ENCODE measurements at places on chromosomes 13 and 19.

DNA sequence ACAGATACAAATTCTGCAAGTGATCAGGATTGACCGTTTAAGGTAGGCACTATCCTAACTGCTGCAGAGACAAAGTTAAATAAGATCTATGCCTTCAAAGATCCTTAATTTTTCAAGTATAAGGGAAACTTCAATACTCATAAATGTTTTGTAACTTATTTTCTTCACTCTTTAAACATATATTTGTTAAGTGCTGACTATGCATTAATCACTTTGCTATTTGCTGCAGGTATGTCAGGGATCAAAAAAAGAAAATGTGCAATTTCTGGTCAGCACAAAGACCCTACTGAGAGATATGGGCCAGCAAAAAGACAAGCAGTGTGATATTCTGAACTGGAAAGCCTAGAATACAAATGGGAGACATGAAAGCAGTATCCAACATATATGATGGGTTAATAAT, 756.1 kb upstream of the PCDH9 start:
- DNase-seq = no peak

- DNase-seq = no peak
Measured at GRCh38 chr13:83879431-83880171, 2.7 kb downstream of the SLITRK1 start.

DNA sequence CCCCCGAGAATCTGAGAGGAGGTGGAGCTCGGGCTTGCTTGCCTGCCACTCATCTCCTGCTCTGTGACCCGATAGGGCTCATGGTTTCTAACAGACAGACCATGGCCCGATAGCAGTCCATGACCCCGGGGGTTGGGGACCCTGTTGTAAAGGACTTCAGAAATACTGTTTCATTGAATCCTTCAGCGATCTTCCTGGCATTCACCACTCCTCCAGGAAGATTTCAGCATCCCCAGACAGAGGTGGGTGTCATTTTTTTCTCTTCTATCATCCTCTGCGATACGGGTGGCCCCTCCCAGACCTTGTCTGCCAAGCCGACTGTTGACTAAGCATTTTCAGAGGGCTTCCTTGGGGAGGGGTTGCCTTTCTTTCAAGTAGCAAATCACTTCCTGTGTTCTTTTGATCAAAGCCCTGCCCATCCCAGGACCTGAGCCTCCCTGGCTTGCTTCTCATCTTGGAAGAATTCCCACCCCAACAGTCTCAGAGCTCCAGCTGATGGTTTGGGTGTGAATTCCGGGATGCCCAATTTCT, 1.7 kb downstream of the MYO1F start:
- no peak for DNase-seq

DNA sequence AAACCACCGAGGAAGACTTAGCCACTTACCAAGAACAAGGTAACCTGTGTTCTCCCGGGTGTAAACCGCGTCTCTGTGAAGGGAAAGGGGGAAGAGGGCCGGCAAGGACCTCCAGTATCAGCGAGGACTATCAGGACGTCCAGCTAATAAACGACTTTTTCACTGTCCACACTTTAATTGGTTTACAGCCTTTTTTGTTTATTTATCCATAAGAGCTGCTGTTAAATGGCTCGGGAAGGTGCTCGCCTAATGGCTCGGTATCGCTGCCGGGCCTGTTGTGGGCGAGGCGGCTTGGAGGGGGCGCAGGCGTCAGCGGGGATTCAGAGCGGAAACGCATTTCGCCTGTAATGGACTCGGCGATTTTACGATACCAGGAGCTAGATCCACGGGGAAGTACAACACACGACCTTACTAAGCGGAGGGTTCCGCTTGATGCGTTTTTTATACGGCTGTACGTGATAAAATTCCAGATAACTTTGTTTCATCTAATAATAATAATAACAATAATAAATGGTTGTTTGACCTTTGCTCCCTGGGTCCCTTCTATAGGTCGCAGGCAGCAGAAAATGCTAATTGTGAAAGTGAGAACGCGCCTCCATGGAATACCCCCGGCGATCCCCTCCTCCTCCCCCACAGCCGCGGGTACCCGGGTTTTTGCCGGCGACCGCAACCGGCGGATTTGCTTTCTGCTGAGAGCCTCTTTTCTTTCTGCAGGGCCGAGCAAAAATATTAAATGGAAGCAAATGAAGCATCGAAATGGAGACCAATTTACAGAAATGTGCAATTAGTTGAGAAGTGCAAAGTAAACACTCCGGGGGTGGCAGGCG, 2.5 kb upstream of the PDX1 start:
- DNase-seq = no peak

- no peak for DNase-seq
Measured at GRCh38 chr13:41944635-41945397, 16.1 kb downstream of the VWA8 start.

- DNase-seq = peak; percentile 64
Measured at GRCh38 chr19:35248310-35249145, at the start of gene LSR. Gene LSR (plus strand): TSS chr19:35249002. CDS start chr19:35249023, 21 bp downstream.

DNA sequence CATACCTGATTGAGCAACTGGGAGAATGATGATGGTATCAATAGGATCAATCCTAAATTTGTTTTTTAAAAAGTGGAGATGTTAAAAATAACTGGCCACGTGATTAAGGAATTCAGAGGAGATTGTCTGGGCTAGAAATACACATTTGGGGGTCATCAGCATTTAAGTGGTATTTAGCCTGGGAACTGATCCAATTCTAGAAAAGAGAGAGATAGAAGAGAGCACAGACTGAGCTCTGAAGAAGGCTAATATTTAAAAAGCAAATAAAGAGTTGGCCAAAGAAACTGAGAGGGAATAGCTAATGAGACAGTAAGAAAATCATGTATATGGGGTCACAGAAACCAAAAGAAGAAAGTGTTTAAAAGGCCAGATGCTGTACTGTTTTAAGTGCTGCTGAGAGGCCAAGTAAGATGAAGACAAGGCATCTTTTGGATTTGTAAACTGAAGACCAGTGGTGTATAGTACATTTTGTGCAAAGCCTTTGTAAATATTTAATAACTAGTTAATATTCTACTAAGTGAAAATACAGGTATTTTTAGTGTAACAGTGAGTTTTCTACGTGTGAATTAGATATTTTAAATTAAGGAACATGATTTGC, 40.2 kb downstream of the UBL3 start:
- no peak for DNase-seq

GRCh38 chr13:77565635-77566034, 30.1 kb downstream of the SCEL start:
- no peak for DNase-seq

- DNase-seq = no peak
Measured at GRCh38 chr19:2495130-2495641, 19.3 kb downstream of the GADD45B start.

- no peak for DNase-seq
Measured at GRCh38 chr13:77298426-77298825, 28.5 kb downstream of the MYCBP2 start.

DNA sequence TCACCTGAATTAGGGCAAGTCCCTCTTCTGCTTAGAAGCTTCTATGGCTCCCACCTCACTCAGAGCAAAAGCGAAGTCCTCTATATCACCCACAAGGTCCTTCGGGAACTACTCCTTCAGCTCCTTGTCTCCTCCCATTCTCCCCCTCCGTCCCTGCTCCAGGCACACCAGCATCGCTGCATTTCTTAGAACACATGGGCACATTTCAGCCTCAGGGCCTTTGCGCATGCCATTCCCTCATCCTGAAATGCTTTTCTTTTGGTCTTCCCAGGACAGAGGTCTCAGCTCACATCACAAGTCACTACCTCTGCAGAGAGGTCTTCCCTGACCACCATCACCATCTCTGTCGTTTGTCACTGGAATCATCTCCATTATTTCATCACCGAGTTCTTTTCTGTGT, 4.0 kb downstream of the S1PR5 start:
- DNase-seq = no peak

GRCh38 chr19:13056052-13056660, 46.5 kb downstream of the LYL1 start:
- no peak for DNase-seq

DNA sequence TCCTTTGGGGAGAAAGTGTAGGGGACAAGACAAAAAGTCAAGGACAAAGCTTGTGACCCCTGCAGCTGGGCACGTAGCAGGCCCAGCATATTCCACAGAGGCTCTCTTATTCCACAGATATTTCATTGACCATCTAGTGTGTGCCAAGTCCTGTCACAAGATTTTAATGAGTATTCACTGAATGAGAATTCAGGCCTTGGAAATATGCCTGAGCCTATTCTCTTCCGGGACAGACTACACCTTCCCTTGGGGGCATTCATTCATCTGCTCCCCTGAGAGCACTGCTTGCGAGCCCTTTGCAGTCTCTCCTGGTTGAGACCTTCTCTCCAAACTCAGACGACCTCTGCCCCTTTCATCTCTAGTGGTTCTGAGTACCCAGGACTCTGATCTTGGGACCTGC, 25.5 kb downstream of the ERICH6B start:
- DNase-seq = no peak

DNA sequence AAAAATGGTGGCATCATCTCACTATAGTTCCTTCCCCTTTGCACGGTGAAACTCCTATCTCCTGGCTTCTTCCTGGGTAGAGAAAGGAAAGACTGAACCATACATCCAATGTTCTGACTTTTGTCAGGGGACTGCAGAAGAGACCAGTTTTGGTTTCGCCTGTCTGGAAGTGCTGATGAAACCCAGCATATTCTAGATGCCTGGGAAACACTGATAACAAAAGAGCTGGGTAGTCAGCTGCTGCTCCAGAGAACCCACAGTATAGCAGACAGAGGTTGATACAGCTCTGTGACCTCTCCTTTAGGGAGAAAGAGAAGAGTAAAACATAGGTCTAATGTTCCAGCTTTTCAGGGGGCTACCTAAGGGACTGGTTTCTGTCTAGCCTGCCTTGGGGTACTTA, 695.3 kb downstream of the DIAPH3 start:
- DNase-seq = no peak
